ENCODE measurements at places on chromosomes 3 and 15.

GRCh38 chr15:38864122-38864521, 299.5 kb upstream of the RASGRP1 start:
- no peak for DNase-seq

DNA sequence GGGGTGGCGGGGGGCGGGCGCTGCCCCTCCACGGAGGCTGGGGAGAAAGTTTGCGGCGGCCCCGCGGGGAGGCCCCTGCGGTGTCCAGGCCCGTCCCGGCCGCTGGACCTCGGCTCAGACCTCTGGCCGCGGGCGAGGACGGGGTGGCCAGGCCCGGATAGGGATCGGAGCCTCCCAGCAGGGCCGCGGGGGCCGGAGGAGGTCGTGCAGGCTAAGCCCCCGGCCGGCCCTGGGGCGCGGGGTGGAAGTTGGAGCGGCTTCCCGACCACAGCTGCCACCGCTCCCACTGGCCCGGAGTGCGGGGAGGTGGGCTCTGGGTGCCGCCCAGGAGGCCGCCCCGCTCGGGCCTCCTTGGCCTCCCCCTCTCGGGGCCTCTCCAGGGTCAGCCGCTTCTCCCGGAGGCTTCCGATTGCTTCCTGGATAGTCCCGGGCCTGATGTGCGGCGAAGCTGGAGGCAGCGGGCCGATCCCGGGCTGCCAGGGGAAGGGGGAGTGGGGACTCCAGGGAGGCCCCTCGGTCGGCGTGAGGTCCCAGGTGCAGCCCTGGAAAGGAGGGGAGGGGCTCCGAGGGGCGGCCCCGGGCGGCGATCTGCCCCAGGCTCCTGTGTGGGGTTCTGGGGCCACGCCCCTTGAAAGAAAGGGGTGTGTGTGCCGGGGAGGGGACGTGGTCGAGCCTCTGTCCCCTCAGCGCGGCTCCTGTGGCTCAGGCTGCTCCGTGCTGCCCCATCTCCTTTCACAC, 907 bp downstream of the PLXNA1 start:
- peak; percentile 31 for DNase-seq

DNA sequence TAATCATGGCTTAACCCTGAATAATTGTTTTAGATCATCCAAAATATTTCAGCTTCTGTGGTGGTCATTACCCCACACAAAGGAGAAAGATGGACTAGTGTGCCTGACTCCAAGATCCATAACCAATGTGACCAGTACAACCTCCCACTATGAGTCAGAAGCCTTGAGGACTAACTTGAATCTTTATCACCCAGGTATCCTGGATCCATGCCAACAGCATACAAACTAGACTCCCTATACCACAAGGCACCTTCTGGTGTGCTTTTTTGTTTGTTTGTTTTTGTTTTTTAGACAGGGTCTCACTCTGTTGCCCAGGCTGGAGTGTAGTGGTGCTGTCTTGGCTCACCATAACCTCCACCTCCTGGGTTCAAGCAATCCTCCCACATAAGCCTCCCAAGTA, 317.7 kb downstream of the VPS13C start:
- DNase-seq = no peak

- DNase-seq = no peak
Measured at GRCh38 chr3:109117939-109118338, at the start of gene MORC1. Gene MORC1, minus strand, starts transcription at chr3:109118134. Its CDS starts 75 bp downstream, at chr3:109118059.

DNA sequence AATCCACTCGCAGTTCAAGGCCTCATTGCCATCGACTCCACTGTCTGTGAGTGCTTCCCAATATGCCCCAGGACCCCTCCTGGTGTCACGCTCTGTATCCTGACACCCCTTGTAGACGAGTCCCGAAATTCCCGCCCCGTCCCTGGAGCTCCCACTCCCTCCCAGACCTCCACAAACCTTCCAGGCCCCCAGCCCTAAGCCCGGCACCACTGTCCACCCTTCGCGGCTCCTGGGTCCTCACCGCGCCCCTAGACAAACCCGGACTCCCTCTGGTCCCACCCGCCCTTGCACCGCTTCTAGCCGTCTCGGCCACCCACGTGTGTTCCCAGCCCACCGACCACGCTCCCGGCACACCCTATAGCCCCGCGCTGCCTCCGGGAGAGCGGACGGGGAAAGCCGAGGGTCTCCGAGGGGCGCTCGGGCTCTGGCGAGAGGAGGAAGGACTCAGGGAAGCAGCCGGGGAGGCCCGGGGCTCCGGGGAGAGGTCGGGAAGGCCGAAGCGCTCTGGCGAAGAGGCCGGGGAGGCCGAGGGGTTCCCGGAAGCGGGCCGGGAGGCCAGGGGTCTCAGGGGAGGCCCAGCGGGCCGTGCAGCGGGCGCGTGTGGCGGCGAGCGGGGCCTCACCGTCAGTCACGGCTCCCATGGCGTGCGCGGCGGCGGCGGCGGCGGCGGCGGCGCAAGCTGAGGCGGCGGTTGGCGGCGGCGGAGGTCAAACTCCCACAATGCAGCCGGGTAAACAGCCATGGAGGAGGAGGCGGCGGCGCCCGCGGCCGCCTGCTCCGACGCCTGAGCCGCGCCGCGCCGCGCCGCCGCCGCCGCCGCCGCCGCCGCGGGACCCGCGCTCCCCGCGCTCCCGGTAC, at the start of the genes ATXN7 and THOC7:
Gene ATXN7 (plus strand): TSS at position 718 of the 858 bp plus-strand sequence. CDS start 48,732 bp downstream, outside the sequence.
Gene THOC7 (minus strand): TSS at position 656 of the 858 bp plus-strand sequence. CDS start 15 bp downstream, at position 641.
- DNase-seq = peak; percentile 78

DNA sequence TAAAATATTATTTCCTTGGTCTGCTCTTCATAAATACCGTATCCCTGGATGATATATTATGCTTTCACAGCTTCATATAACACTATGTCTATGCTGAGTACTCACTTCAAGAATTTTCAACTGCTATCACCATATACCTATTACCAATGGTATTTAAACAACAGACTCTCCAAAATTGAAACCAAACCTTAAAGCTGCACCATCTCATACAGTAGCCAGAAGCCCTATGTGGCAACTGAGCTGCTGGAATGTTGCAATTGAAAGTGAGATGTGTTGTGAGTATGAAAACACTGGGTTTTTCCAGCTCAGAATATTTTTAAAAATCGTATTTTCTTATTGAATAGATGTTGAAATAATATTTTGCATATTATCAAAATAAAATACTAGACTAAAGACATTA, 130.1 kb upstream of the GOLGA6L6 start:
- DNase-seq = no peak

GRCh38 chr15:98562331-98562937, 85.9 kb upstream of the IGF1R start:
- no peak for DNase-seq

GRCh38 chr3:79326642-79327041, 441.2 kb downstream of the ROBO1 start:
- DNase-seq = no peak

DNA sequence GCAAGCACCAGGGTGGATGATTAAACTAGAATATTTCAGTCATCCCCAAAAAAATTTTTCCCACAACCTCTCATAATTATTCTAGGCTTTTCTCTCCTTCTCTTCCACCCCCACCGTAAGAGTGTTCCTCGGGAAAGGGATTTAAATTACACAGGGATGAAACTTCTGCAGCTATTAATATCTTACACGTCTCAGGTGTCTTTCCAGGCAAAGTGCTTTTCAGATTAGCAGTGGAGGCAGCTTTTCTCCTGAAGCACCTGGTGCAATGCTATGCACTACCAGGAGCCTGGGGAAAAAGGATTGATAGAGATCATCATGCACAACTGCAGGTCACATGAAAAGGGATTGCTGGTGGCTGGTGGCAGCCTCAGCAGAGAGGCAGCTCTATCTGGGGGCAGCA, 250.4 kb downstream of the NTRK3 start:
- DNase-seq = no peak

- DNase-seq = no peak
Measured at GRCh38 chr3:115385774-115386730, 237.3 kb upstream of the GAP43 start.

- peak; percentile 12 for DNase-seq
Measured at GRCh38 chr3:58899159-58899952, 150.5 kb downstream of the CFAP20DC start.

- DNase-seq = no peak
Measured at GRCh38 chr3:51503007-51503406, 3.2 kb upstream of the DCAF1 start.

GRCh38 chr3:130792246-130792645, 45.6 kb upstream of the PIK3R4 start:
- no peak for DNase-seq

- DNase-seq = no peak
Measured at GRCh38 chr3:38281895-38282686, at the start of gene SLC22A14. Gene SLC22A14, plus strand, starts transcription at chr3:38282294. Its CDS starts 23,733 bp downstream, at chr3:38306027.

- no peak for DNase-seq
Measured at GRCh38 chr3:64191822-64192221, 33.4 kb downstream of the PRICKLE2 start.

GRCh38 chr15:87672309-87673288, 583.9 kb downstream of the NTRK3 start:
- DNase-seq = peak; percentile 39

- no peak for DNase-seq
Measured at GRCh38 chr15:88028024-88028423, 228.5 kb downstream of the NTRK3 start.

- DNase-seq = no peak
Measured at GRCh38 chr3:28171962-28172361, 69.5 kb upstream of the CMC1 start.

- DNase-seq = peak; percentile 22
Measured at GRCh38 chr3:354432-354831, 157.9 kb downstream of the CHL1 start.

- no peak for DNase-seq
Measured at GRCh38 chr3:136279092-136279491, 29.0 kb downstream of the PCCB start.

DNA sequence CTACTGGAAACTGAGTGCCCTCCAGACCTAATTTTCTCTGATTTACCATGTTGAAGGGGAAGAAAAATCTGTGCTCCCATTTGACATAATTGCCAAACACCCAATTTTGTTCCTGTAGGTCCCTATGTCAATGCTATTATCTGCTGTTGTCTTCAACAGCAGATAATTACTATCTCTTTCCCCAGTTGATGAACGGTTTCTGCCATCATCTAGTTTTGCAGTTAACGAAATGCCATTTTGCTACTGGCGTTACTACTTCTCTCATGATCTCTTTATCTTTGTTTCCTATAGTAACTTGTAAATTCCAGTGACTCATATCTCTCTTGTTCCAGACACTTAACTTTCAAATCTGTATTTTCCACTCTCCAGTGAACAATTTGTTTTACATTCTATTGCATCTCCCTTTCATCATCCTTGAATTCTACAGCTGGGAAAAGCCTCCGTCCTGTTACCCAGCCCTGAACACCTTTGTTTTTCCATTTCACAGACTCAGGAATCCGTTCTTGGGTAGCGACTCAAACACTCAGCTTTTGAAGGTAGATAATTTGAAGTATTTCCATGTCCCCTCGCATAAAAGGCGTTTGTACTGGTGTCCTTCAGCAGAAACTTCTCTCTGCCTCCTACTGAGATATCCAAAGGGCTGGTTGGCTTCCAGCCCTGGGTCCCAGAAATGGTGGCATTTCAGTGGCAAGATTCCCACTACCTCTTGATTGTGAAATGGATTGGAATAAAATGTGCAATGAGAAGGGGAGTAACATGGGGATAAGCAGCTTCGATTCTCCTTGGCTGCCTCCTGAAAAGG, 111.7 kb downstream of the FOXB1 start:
- DNase-seq = no peak

- no peak for DNase-seq
Measured at GRCh38 chr3:134619301-134619615, 31.6 kb downstream of the KY start.

- DNase-seq = no peak
Measured at GRCh38 chr3:15728766-15729165, 69.0 kb downstream of the ANKRD28 start.

GRCh38 chr15:38882221-38882620, 317.6 kb upstream of the RASGRP1 start:
- DNase-seq = no peak

GRCh38 chr15:85793641-85794597, 806 bp downstream of the KLHL25 start:
- peak; percentile 40 for DNase-seq

- DNase-seq = peak; percentile 27
Measured at GRCh38 chr3:56800130-56800831, 1.5 kb downstream of the ARHGEF3 start.

- DNase-seq = peak; percentile 25
Measured at GRCh38 chr3:46276497-46277099, 34.3 kb downstream of the CCR3 start.

- DNase-seq = peak; percentile 48
Measured at GRCh38 chr15:70892912-70893560, 410 bp downstream of the LRRC49 start.

DNA sequence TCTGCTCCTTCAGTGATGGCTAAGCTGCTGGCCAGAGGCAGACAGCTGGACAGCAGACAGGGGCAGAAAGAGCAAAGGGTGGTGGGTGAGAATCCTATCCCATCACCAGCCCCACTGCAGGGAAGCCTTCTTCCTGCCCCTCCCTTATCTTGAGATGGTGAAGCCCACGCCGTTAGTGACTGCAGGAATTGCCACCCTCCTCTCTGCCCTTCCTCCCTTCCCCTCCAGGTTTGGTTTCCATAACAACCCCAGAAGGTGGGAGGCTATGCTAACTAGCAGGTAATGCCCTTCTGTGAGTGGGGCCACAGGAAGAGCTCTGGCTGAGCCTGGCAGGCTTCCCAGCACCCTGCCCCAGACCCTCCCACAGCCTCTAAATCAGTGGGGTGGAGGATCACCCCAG, 32.8 kb downstream of the SCN5A start:
- no peak for DNase-seq

- peak; percentile 44 for DNase-seq
Measured at GRCh38 chr3:28050885-28051284, 190.5 kb upstream of the CMC1 start.

- DNase-seq = no peak
Measured at GRCh38 chr3:151769175-151769574, 35.4 kb downstream of the AADACL2 start.

DNA sequence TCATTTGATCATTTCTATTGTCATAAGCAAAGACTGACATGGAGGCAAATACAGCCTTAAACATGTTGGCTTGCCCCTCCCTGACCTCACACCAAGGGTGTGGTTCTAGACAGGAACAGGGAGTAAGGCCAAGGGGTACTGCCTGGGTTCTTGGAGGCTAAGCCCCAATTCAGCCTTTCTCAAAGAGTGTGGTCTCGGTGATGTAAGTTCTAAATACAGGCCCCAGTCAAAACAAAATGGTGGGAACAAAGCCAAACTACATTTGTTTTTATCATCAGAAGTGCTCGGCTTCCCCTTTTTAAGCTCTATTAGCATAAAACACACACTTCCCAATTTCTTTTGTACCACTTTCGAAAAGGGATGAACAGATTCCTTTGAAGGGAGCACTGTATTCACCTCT, 129.5 kb downstream of the ATP8B4 start:
- DNase-seq = no peak

DNA sequence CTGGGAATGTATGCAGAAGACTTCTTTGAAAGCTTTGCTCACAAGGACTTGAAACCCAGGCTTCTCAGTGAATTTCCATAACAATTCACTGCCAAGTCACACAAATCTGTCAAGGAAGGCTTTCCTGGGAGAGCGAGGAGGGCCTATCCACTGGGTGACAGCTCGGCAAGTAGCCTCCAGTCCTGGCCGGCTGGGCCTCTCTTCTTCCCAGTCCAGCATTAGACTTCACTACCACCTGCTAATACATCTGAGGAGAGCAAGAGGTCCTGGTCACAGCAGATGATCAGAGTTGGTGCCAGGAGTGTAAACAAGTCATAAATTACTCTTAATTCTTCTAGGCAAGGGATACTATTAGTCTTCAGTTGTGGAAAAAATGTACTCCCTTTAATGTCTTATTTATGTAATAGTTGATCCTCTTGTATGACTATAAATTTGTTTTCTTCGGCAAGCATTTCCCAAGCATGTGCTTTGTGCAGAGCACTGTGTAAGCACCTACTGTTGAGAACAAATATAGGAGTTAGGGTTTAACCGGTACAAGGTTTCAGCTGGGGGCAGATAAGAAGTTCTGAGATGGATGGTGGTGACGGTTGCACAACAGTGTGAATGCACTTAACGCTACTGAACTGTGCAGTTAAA, 162.9 kb downstream of the VGLL4 start:
- DNase-seq = no peak

- no peak for DNase-seq
Measured at GRCh38 chr3:171336406-171336805, 123.8 kb downstream of the TNIK start.
